ENCODE measurements at places on chromosomes 4 and X.

GRCh38 chrX:152072236-152072635, 66.1 kb downstream of the MAGEA10 start:
- no peak for DNase-seq

DNA sequence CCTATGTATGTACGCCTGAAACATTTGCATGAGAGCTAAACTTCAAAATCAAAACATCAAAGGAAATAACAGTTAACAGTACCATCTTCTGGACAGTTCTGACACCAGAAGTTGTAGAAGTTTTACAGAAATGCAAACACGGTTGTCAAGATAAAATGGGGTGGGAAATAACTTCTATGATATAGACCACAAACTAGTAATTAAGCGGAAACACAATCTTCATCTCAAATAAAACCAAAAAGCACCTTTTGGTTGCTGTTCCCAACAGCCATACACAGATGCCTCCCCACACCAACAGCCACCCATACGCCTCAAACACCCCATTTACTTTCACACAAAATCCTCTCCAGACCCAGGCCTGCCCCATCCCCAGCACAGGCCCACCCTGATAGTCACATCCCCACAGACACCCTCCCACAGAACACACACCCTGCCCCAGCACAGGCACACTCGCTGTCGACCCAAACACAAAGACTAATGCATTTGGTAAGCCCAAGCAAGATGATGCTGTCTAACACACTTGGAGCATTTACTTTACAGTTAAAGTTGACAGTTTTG, 64.3 kb downstream of the TAPT1 start:
- DNase-seq, result no peak

DNA sequence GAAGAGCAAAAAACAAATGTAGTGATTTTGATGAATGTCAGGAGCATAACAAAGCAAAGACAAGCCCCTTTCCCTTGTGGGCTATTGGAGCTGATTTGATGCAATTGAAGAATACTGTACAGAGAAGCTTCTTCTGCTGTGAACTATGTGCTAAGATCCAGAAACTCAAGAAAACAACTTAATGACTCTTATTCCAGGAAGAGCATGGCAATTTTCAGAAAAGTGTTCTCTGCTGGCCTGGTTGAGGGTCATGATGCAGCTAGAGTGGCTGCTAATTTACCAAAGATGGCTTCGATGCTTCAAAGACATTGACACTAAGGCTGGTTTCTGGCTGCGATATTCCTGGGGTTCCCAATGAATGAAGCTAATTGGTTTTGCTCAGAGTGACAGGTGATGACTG, 45.8 kb downstream of the TNIP3 start:
- no peak for DNase-seq

GRCh38 chr4:81724925-81725329, 253.2 kb upstream of the RASGEF1B start:
- peak; percentile 22 for DNase-seq
